ENCODE measurements at places on chromosomes 1 and 21.
A peak's percentile ranks its signal among the peaks of the same experiment; 100 is the strongest.

- DNase-seq, result no peak
These were observed 94.3 kb downstream of the RNF220 start for GRCh38 chr1:44499306-44499705.

DNA sequence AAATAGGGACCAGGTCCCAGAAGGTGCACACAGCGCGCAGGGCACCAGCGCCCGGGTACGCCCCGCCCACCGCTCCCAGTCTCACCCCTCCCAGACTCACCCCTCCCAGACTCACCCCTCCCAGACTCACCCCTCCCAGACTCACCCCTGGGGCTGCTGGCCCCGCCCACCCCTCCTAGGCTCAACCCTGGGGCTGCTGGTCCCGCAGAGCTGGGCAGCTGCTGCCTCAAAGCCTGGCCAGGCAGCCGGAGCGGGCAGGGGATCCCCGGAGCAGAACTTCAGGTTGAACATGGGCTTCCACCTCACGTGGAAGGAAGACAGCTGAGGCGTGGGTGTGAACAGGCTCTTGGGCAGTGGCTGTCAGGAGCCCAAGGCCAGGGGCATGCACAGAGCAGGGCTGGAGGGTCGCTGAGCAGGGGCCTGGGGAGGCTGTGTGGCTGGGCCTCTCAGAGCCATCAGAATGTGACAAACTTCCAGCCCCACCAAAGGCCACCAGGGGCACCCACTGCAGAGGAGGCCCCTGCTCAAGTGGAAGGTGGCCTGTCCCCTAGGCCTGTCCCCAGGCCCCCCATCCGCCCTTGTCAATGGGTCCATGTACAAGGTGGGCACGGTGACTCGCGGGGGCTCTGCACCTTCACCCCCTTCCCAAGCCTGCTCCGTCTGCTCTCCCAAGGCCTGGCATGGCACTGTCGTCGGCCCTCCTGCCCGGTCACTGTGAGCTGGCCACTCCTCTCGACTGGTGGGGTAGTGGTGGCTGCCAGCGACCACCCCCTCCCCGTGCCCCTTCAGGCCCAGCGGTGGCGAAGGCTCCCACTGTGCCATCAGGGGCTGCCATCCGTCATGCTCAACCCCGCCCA lies 20.4 kb upstream of the SUMO3 start:
- DNase-seq, result no peak

GRCh38 chr1:15408890-15409387 lies 749 bp upstream of the EFHD2 start:
- DNase-seq, result no peak

DNA sequence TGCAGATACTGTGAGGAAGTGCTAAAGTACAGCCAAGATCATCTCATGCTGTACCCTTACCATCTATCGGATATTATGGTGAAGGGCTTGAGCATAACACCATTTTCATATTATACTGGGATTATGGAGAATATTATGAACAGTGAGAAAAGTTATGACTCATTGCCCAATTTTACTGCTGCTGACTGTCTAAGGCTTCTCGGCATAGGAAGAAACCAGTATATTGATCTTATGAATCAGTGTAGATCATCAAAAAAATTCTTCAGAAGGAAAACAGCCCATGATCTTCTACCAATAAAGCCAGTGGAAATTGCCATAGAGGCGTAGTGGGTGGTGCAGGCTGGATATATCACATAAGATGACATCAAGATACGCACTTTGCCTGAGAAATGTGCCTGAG lies 47.7 kb downstream of the PPIAL4G start:
- DNase-seq, result no peak

DNA sequence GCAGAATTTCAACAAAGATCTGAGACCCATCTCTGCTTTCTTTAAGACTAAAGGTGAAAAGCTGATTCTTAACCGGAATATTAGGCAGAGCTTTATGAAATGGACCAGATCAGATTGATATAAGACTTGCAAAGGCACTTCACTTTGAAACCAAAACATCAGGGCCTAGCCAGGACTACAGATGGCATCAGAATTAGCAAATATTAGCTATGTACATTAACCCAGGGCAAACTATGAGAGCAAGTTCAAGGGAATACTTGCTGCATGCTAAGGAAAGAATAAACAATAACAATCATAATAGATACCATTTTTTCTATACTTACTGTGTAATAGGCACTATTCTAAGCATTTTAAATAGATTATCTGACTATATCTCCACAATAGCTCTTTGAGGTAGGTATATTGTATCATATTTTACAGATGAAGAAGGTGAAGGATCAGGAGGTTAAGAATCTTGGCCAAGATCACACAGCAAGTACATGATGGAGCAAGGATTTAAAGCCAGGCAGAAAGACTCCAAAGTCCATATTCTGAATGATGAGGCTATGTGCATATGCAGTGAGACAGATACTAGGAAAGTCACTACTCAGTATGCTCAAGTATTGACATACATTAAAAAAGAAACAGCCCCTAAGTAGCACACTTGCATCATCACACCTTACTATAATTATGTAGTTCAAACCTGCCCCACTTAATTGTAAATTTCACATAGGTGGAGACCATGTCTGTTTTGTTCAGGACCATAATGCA lies 209.3 kb upstream of the PKN2 start:
- DNase-seq, result no peak

DNA sequence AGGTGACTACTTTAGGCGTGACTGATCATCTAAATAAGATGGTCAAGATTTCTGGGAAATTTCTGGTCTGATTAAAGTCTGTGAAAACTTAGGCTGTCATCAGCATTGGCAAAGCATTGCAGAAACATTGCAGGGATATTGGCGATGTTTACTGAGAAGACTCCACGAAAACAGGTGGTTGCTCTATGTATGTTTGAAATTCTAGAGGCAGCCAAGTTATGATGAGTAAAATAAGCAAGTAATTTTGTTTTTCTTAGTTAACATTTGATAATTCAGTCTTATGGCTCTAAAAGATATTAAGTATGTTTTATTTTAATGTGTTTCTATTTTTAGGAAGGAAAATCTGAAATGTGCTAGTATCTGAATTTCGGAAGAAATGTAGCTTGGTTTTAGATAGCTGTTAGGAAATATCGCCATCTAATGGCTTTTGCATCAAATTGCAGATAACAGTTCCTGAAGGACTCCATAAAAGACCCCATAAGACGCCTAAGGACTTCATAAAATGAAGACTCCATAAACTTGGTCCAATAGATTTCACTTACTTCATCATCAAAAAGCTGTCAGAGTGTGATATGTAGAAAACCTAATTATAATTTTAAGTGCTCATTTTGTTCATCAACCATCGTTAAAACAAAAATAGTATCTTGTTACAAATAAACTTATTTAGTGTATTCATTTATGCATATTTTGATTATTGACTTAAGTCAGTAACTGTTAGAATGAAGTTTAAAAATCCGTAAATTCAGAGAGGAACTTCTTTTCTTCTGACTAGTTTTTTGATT lies 344.6 kb downstream of the RYR2 start:
- no peak for DNase-seq

DNA sequence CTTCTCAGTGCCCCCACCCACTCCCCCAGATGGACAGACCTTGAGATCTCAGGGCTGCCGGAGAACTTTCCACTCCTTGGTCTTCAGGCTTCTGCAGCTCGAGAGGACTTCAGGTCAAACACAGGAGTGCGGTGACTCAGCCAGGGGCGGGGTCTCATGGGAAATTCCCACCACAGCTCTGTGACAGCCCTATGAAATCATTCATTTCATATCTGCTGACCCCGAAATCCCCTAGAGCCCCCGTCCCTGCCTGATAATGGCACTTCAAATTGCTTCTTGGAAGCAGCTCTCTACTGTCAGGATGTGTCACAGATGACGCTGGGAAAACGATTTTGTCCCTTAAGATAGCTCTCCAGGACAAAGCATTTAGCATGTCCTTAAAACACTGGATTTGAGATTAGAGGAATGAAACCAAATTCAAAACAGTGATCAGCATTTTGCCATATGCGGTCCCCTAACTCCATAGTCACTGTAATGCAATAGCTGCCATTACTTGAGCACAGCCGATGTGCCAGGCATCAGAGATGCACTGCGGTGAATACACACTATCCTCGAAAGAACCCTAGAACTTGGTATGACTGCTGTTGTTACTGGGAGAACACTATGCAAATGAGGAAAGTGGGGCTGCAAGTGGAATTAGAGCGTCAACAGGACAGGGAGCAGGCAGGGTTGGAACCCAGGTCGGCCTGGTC lies at the start of gene TNFRSF9:
Gene TNFRSF9 (minus strand): TSS at position 95 of the 692 bp plus-strand sequence. CDS start 845 bp downstream, outside the sequence.
- no peak for DNase-seq

DNA sequence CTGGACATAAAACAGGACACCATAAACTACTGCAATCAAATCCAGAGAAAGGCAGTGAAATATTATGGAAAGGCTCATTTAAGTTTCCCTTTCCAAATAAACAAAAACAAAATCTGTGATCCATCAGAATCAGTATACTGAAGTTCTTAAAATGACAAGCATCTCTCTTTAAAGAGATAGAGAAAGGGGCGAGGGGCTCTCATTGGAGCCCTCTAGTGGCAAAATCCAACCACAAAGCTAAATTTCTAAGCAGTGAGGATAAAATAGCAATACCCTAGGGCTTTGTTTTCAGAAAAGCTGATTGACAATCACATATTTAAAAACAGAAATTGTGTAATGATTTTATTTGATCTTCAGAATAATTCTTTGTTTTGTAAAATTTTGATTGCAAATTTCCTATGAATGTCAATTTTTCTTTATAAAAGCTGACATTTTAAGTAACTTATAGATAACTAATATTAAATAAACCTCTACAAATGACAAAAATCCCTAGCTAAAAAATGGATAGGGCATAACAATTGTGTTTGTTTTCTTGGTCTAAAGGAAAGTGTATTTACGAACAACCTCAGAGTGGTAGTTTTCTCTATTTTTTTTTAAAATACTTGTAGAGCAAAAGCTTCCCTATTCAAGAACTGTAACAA lies 138.2 kb downstream of the COL24A1 start:
- peak; percentile 4 for DNase-seq

- DNase-seq, result no peak
These were observed 11.2 kb downstream of the CSRP1 start for GRCh38 chr1:201495551-201496295.

- DNase-seq, result no peak
These were observed 10.4 kb downstream of the DNAJC6 start for GRCh38 chr1:65319754-65320153.

- no peak for DNase-seq
These were observed 3.0 kb upstream of the SDE2 start for GRCh38 chr1:226001963-226002666.

GRCh38 chr1:25657883-25658760 lies 41.5 kb downstream of the MAN1C1 start:
- DNase-seq, result no peak

GRCh38 chr1:206672844-206673758 lies 11.6 kb upstream of the MAPKAPK2 start:
- no peak for DNase-seq

GRCh38 chr21:34724857-34725195 lies 56.0 kb downstream of the CLIC6 start:
- no peak for DNase-seq

- DNase-seq, result no peak
These were observed 3.5 kb downstream of the TIE1 start for GRCh38 chr1:43304314-43304681.

GRCh38 chr1:197224160-197224559 lies 43.9 kb upstream of the CRB1 start:
- DNase-seq, result no peak

GRCh38 chr1:7420098-7420445 lies 351.0 kb upstream of the VAMP3 start:
- DNase-seq, result no peak

GRCh38 chr1:224524679-224525078 lies 90.1 kb upstream of the WDR26 start:
- DNase-seq, result no peak

DNA sequence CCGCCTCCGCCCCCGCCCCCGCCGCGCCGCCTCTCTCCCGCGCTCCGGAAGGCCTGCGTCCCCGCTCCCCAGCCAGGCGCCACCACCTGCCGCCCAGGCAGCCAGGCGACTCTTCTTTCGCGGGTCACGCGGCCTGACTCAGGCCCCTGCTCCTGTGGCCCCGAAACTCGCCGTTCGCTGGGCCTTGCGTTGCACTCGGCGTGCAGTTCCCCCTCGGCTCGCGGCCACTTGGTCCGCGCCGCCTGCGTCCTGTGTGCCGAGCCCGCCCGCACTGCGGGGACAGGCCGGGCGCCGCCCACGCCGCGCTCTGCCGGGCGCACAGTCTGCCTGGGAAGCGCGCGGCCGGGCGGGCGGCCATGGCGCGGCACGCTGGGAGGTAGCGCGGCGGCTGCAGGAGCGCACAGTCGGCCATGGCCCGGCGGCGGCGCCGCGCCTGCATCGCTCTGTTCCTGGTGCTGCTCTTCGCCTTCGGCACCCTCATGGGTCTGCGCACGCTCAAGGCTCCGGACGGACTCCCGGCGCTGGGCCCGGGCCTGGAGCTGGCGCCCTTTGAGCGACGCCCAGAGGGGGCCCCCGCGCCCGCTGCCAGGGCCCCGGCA lies at the start of gene MANEAL:
Gene MANEAL (plus strand): TSS at position 75 of the 599 bp plus-strand sequence. CDS start 336 bp downstream, at position 411.
- DNase-seq, result peak; percentile 68

DNA sequence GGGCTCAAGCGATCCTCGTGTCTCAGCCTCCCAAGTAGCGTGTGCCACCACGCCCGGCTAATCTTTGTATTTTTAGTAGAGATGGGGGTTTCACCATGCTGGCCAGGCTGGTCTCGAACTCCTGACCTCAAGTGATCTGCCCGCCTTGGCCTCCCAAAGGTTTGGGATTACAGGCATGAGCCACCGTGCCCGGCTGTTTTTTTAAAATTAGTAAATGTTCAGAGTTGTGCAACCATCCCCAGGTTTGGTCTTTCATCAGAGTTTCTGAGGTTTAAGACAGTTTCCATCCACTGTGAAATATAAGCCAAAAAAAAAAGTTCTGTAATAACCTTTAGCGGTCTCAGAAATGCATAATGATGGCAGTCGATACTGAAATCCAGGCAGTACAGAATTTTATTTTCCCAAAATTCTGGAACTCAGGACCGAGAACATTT lies 550 bp upstream of the SYT11 start:
- peak; percentile 28 for DNase-seq

- no peak for DNase-seq
These were observed 167.1 kb upstream of the PLD5 start for GRCh38 chr1:242691610-242691945.

GRCh38 chr1:18091660-18092446 lies 15.7 kb upstream of the IGSF21 start:
- no peak for DNase-seq

DNA sequence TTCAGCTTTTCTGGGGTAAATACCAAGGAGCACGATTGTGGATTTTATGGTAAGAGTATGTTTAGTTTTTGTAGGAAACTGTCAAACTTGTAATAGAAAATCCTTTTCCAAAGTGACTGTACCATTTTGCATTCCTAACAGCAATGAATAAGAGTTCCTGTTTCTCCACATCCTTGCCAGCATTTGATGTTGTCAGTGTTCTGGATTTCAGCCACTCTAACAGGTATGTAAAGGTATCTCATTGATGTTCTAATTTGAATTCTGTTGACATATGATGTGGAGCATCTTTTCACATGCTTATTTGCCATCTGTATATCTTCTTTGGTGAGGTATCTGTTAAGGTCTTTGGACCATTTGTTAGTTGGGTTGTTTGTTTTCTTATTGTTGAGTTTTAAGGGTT lies 50.3 kb upstream of the RGS2 start:
- no peak for DNase-seq

All from HuH-7.5 (cell line).